Activated T-helper 1 cell treated with anti-CD3 and anti-CD28 coated beads, Interleukin-12 subunit alpha, Interleukin-12 subunit beta, Interleukin-2, Interleukin-4 antibody, amounts not matched to agents 30 ng/mL and 10 ng/mL and 1 ng/mL, durations not matched to agents 14 hours and 24 hours and 36 hours (primary cell): ENCODE measurements at places on chromosomes 4 and X. TPM values are rescaled to one million over a fixed set of nuclear protein-coding genes. Genes with fewer than 3 reads are reported as not detected.

The HS6ST2 gene
- total RNA-seq = 1.1 TPM in 2 replicates

- H3K27me3 ChIP-seq = no peaks in the 10 kb centered on the region
- DNase-seq = no peak
- no peaks in the 10 kb centered on the region for H3K4me1 ChIP-seq
- H3K27ac ChIP-seq = no peak overlapping the region
Measured at GRCh38 chrX:115911967-115912366, 258.6 kb upstream of the AGTR2 start.

GRCh38 chr4:68011684-68012083 lies 48.4 kb upstream of the TMPRSS11A start:
- DNase-seq = no peak
- H3K36me3 ChIP-seq = no peaks in the 10 kb centered on the region
- H3K27me3 ChIP-seq = no peaks in the 10 kb centered on the region

The YTHDC1 gene
- 75.6 and 82.3 TPM in 2 replicates for total RNA-seq
